ENCODE measurements at places on chromosomes 2 and 18. TPM values are rescaled to one million over a fixed set of nuclear protein-coding genes. Genes with fewer than 3 reads are reported as not detected.

The DSC2 gene
- polyA plus RNA-seq: 13.4 TPM

The ADGRF3 gene
- polyA plus RNA-seq: 1.9 TPM

The FHOD3 gene
- 2.1 TPM for polyA plus RNA-seq

The C2orf80 gene
- polyA plus RNA-seq: 0.19 TPM

The AQP12B gene
- not detected for polyA plus RNA-seq

The CHRND gene
- 0.12 TPM for polyA plus RNA-seq

The SNTG2 gene
- polyA plus RNA-seq: 0.64 TPM

The GMCL1 gene
- 27.1 TPM for polyA plus RNA-seq

Data from right lung (tissue), 10 donors.